Cerebellar cortex (tissue), 1 donor: ENCODE measurements at places on chromosomes 12 and 14.

DNA sequence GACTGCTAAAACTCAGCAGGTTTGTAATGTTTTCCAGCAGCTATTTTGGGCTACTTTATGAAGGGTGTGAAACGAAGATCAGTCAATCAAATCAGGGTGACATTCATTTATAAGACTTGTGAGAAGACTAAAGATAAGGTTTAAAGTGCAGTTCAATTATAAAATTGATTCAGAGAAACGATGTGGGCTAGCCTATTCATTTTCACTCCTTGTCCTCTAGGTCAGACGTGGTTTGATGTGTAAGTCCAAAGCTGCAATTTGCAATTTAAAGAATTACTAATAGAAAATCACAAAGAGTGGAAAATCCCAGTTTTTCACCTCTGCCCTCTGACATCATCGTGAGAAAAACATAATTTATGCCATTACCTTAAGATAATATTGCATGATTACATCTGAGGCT lies 243.5 kb upstream of the NOVA1 start:
- no peak for DNase-seq

DNA sequence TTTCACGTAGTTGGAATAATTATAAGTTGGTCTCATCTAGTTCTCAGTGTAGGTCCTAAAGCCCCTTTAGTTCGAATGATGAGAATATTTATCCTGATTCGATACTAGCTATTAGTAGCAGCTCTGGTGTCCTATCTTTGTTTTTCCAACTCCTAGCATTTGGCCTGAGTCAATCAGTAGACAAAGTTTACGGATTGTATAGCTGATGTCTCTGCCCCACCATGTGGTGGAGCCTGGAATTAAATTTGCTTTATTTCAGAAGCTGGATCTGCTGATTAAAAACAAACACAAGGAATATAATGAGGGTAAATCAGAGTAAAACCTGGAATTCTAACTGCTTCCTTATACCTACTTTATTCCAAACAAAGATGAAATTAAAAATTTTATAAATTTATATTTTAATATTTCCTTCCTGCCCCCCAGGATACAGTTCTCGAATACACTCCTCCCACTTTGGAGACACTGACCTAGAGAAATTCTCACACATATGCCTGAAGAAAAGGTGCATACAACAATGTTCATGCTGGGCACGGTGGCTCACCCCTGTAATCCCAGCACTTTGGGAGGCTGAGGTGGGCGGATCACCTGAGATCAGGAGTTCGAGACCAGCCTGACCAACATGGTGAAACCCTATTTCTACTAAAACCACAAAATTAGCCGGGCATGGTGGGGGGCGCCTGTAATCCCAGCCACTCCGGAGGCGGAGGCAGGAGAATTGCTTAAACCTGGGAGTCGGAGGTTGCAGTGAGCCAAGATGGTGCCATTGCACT lies 7.6 kb upstream of the BRMS1L start:
- DNase-seq: peak; percentile 54

DNA sequence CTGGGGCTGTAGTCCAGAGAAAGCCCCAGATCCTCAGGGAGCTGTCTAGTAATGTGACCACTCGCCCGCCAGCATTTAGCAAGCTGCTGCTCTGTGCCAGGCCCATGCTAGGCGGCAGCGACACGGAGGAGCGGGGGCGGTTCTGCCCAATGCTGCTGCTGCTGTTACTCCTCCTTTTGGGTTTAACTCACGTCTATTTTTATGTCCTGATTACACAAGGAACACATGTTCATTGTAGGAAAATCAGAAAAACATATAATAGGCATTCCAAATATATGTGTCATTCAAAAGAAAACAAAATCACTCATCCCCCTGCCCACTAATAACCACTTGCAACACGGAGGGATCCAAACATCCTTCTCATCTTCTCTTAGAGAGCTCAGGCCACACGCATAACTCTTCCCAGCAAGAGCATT lies 30.4 kb downstream of the CCDC92 start:
- peak; percentile 28 for DNase-seq

DNA sequence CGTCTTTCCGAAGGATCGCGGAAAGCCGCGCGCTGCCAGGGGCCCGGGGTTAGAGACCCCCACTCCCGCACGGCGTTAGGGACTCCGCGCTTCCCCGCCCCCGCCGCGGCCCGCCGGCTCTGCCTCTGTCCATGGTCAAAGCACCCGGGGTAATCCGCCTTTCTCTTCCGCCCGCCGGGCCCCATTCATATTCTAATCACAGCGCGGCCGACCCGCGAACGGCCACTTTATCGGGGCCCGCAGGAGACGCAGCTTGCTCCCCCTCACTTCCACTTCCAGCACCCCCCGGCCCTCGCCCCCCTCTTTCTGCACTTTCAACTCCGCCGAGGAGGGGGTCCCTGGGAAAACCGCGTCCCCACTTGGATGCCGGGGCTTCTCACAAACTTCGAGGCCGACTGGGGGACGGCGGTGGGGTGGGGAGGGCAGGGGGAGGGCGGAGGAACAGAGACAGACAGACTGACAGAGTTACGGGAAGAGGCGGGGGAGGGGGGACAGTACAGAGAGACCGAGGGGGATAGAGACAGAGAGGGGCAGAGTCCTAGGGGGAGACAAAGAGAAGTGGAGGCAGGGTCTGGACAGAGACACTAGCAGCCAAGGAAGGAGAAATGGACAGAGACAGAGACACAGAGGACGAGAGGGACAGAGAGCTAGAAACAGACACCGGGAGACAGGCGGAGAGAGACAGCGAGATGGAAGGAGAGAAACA lies 1.1 kb upstream of the RFX4 start:
- DNase-seq: no peak

- DNase-seq: no peak
Observed at GRCh38 chr14:91364524-91365270, 52.9 kb downstream of the CCDC88C start.

GRCh38 chr12:117100251-117100650 lies 1.0 kb upstream of the TESC start:
- DNase-seq: no peak

GRCh38 chr12:106897082-106897481 lies 58.6 kb upstream of the TMEM263 start:
- DNase-seq: no peak

DNA sequence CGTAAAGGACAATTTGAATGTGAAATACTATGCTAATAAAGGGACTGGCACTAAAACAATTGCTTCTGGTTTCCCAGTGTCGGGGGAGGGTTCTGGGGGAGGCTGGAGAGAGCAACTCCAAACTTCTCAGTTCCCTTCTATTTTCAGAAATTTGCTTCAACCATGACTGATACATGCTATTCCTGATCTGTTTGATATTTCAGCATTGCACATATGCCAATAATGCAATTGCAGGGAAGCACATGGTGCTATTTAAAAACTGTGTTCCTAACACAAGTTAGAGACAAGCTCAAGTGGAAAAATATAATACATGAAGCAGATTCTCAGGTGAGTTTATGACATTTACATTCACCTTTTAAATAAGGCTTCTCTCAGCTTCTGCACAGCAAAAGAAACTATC lies 188.9 kb downstream of the RIMBP2 start:
- no peak for DNase-seq

- no peak for DNase-seq
Observed at GRCh38 chr12:1445807-1446206, 148.6 kb downstream of the FBXL14 start.

DNA sequence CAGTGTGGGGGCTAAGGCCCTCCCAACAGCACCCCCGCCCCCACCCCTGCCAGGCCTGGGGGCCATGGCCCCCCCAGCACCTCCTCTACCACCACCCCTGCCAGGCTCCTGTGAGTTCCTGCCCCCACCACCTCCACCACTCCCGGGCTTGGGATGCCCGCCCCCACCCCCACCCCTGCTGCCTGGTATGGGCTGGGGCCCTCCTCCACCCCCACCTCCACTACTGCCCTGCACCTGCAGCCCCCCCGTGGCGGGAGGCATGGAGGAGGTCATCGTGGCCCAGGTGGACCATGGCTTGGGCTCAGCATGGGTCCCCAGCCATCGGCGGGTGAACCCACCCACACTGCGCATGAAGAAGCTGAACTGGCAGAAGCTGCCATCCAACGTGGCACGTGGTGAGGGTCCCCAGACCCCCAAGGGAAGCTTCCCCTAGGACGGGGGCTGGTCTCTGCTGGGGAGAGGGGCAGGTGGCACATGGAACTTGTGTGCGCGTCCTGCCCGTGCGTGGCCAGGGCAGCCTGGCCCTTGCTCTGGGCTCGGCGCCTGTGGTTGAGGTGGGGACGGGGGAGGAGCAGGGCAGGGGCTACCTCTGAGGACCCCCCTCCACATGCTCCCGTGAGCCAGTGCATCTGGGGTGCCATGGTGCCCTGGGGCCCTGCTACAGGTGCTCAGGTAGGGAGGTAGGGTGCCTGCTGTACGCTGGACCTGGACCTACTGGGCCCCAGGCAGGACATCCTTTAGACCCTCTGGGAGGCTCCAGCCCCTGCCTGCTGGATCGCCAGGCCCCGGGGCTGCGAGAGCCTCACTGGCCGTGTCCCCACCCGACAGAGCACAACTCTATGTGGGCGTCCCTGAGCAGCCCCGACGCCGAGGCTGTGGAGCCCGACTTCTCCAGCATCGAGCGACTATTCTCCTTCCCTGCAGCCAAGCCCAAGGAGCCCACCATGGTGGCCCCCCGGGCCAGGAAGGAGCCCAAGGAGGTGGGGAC lies 16.1 kb upstream of the ADSS1 start:
- DNase-seq: no peak

- no peak for DNase-seq
Observed at GRCh38 chr14:58572863-58573262, 64.9 kb upstream of the DACT1 start.

DNA sequence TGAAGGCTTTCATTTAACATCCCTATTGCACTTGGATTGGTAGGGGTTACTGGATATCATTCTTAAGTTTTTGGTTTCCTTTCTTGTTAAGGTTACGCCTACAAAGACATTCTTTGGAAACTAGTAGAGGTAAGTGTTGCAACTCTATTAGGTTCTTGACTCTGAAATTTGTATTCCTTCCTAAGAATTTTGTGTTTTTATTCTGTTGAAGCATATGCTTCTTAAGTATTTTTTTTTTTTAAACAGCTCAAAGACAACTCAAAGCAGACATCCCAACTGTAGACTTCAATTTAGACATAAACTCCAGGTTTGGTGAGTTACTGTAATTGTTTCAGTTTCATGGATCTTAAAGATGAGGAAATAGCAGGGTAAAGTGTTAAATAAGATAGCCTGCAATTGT lies 1.1 kb upstream of the RBMS2 start:
- DNase-seq: no peak

DNA sequence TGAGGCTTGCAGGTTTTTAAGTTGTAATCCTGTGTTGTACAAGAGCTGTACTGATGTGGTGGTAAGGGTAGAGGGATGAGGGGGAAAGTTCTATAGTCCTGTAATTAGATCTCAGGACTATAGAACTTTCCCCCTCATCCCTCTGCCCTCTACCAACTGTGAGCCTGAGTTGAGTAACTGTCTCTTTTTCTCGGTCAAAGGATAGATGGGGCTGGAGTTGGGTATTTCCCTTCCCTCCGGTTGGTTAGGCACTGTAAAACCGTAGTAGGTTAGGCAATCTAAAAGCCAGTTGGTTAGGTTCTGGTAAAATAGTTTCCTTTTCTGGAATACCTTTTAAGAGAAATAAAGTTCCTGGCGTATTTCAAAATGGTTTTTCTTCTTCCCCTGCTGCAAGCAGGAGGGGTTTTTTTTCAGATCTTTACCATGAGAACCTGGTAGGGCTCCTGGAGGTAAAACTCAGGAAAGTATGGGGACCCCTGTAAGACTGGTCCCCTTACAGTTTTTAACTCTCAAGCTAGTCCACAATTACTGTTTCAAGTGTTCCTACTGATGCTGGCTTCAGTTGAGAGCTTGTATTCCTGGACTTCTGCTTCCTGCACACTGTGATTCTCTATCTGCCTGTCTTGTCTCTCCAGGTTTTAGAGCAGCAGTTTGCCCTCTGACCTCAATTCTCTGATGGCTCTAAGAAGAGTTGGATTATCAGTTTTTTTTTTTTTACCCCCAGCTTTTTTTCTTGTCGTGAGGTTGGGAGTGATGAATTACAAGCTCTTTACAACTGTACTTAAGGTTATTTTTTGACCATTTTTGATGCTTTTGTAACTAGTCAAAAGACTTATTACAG lies 58.7 kb downstream of the FUT8 start:
- DNase-seq: no peak

- DNase-seq: peak; percentile 56
Observed at GRCh38 chr12:14367040-14367661, 1.7 kb downstream of the ATF7IP start.

- DNase-seq: peak; percentile 70
Observed at GRCh38 chr12:87995581-87996178, 33.5 kb downstream of the C12orf50 start.

GRCh38 chr12:48618541-48618940 lies 48.7 kb upstream of the LALBA start:
- DNase-seq: peak; percentile 84

GRCh38 chr12:119989361-119989730 lies 310 bp downstream of the BICDL1 start:
- DNase-seq: no peak

DNA sequence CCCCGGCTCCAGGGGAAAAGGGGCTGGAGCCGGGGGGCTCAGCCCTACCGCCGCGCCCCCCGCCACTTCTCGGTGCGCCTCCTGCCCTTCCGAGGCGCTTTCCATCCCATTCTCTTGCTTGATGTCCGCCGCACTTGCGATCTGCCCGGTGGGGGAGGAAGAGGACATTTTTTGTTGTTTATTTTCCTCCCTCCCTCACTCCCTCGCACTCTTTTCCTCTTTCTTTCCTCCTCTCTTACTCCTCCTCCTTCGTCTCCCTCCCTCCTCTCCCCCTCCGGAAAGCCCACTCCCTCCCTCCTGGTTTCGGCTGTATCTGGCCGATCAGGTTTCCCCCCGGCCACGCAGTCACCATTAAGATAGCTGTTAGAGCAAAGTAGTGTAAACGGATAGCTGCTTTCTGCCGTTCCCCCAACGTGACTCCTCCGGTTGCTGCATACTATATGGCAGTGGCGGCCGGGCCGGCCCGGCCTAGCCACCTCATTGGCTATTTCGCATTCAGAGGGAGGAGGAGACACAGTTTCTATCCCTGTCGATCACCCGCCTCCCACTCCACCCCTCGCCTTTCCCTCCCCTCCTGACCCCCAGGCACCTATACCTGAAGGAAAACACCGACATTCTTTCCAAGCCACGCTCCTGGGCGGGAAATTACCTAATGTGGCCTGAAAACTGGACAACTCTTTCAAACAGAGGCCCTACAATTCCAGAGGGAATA lies at the start of gene SIX4:
SIX4 (minus strand) TSS at position 445 of the 712 bp plus-strand sequence; CDS start at position 168, 277 bp downstream.
- peak; percentile 92 for DNase-seq

- no peak for DNase-seq
Observed at GRCh38 chr14:73426877-73427276, 31.5 kb downstream of the NUMB start.

DNA sequence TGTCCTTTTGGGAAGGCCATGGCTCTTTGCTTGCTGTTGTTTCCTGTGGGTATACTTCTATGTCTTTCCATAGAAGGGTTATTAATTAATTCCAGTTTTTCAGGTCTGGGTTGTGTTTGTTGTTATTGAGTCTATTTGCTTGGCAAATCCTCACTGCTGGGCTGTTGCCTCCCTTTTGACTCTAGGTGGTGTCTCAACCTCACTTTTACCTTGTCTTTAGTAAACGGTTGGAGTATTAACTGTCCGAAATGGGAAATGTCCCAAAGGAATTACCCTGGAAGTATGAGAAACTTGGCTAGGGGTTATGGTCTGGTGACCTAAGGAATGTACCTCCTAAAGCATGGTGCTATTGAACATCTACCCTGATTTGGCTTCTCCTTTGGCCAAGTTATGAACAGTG lies 16.7 kb downstream of the PRH1 start:
- no peak for DNase-seq
